Left cardiac atrium (tissue), 4 donors: ENCODE measurements at places on chromosomes 16 and 17. TPM values are rescaled to one million over a fixed set of nuclear protein-coding genes. Genes with fewer than 3 reads are reported as not detected.

SEZ6L2 gene
- total RNA-seq: 0.82 TPM

APOH gene
- total RNA-seq: 0.32 TPM

SLC6A4 gene
- total RNA-seq: 3.8 TPM

GPR179 gene
- total RNA-seq: not detected

CDH13 gene
- 100 TPM for total RNA-seq

NTN3 gene
- 0.39 TPM for total RNA-seq

FSCN2 gene
- total RNA-seq: 0.39 TPM

TAT gene
- not detected for total RNA-seq

OSGIN1 gene
- total RNA-seq: 8.3 TPM

TMIGD1 gene
- total RNA-seq: not detected

CBFA2T3 gene
- total RNA-seq: 6.6 TPM

FADS6 gene
- not detected for total RNA-seq

BRICD5 gene
- 5.9 TPM for total RNA-seq

CCL13 gene
- total RNA-seq: 6.4 TPM

KRTAP16-1 gene
- total RNA-seq: not detected

RNF43 gene
- 4.0 TPM for total RNA-seq

C16orf89 gene
- 19.4 TPM for total RNA-seq

NEUROD2 gene
- total RNA-seq: not detected

GSDMA gene
- total RNA-seq: 1.3 TPM

CCL22 gene
- 0.10 TPM for total RNA-seq

BTBD17 gene
- total RNA-seq: not detected

NDRG4 gene
- 121 TPM for total RNA-seq

TCF25 gene
- total RNA-seq: 85.7 TPM

NSMCE1 gene
- total RNA-seq: 32.6 TPM

NPIPB6 gene
- 1.4 TPM for total RNA-seq

PYY gene
- total RNA-seq: not detected
